ENCODE measurements at places on chromosomes 7 and 10. TPM values are rescaled to one million over a fixed set of nuclear protein-coding genes. Genes with fewer than 3 reads are reported as not detected.

GRCh38 chr7:102286237-102287110 is at the start of gene SH2B2:
TSS of gene SH2B2 (plus strand) at chr7:102286868. CDS start at chr7:102300551, 13,683 bp downstream.
- peak; percentile 44 for DNase-seq

- no peak for DNase-seq
These were observed 64.2 kb downstream of the TRIL start for GRCh38 chr7:28893888-28894287.

GRCh38 chr7:143050931-143051330 is 1.2 kb upstream of the OR6V1 start:
- no peak for DNase-seq

POM121 gene
- total RNA-seq, result 3.3 TPM

NUPR2 gene
- not detected for total RNA-seq

CCDC186 gene
- total RNA-seq, result 13.7 TPM

GRCh38 chr10:2851566-2851965 is 215.8 kb upstream of the PFKP start:
- DNase-seq, result no peak

DNA sequence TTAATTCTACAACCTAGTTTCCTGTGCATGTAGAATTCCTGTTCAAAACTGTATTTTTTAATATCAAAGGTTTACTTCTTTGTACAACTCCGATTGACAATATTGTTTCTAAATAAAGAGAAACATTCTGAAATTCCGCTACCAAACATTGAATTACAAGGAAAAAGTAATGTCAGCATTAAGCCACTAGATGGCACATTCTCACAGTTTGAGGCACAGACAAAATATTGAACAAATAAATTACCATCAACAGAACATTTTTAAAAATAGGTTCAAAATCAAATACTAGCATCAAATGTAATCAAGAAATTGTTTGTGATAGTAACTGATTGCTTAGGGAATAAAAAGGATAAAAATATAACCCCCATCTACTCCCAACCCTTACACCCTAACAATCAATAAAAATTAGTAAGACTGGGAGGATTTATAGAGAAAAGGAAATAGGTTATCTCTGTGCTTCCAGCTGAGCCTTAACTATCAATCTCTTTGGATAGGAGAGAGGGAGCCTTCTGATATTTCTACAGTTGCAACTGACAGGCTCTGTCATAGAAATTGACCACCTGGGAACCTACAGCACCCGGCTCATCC is 86.6 kb upstream of the C7orf33 start:
- DNase-seq, result peak; percentile 40

TASOR2 gene
- 53.6 TPM for total RNA-seq

CD36 gene
- total RNA-seq, result 157 TPM

COL26A1 gene
- under 0.01 TPM for total RNA-seq

- peak; percentile 66 for DNase-seq
These were observed 12.4 kb downstream of the CALY start for GRCh38 chr10:133324198-133324792.

PALS2 gene
- 7.0 TPM for total RNA-seq

GRCh38 chr7:22390516-22390915 is 33.6 kb upstream of the RAPGEF5 start:
- peak; percentile 11 for DNase-seq

SPDYE16 gene
- total RNA-seq, result not detected

ADRB1 gene
- total RNA-seq, result 54.4 TPM

GRCh38 chr7:74190259-74190658 is 16.1 kb downstream of the EIF4H start:
- DNase-seq, result no peak

GRCh38 chr7:129803546-129804081 is 149.1 kb downstream of the UBE2H start:
- no peak for DNase-seq

SLC26A4 gene
- 6.5 TPM for total RNA-seq

- no peak for DNase-seq
These were observed 82.9 kb upstream of the ANLN start for GRCh38 chr7:36306722-36307121.

HOXA1 gene
- 0.40 TPM for total RNA-seq

GRCh38 chr7:74012842-74013249 is 15.1 kb upstream of the ELN start:
- no peak for DNase-seq

DNA sequence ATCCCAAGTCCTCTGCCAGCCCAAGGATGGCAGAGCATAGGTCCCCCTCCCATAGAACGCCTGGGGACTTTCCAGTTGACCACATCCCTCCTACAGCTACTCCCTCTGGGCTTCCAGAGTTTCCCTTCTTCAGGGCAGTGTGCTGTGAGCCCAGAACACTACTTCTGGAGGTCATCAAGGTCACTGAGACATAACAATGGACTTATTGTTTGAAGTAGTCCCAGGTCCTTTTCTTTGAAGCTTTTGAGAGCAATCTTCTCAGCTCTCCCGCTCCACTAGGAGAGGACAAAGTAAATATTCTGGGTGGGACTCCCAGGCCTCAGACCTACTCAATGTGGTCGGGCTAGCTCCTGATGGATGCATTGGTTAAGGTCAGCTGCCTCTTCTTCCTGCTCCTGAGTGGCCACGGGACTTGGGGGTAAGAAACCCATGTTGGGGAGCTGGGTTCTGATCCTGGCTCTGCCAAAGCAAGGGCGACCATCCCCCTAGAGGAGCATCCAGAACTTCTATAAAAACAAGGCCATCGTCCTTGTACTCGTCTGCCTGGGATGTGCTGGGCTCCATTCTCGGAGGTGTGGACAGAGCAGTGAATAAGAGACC is 83.5 kb upstream of the DDC start:
- DNase-seq, result no peak

DNA sequence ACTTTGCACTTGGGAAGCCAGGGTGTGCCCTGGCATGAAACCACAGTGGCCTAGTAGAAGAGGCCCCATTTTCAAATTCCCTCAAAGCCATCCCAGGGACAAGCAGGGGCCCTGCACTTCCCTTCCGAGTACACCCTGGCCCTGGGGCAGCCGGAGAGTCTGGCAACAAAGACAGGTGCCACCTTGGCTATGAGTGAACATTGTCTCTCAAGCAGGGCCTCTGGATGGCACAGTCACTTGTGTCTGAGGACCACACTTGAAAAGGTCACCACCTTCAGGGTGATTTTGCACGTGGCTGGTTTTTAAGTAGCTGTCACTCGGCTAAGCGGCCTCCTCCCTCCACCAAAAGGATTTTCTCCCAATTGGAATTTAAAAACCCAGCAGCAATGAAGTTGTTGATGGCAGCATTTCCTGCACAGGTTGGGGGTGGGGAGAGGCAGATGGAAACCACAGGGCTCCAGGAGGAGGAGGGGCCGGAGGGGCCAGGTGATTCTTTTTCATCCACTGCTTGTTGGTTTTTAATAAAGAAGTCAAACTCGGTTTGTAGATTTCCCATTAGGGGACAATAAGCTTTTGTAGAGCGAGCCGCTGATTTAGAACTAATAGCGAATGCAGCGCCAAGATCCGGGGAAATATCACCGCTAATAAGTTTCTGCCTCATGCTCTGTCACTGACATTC is 33.9 kb downstream of the C10orf105 start:
- DNase-seq, result no peak

DNA sequence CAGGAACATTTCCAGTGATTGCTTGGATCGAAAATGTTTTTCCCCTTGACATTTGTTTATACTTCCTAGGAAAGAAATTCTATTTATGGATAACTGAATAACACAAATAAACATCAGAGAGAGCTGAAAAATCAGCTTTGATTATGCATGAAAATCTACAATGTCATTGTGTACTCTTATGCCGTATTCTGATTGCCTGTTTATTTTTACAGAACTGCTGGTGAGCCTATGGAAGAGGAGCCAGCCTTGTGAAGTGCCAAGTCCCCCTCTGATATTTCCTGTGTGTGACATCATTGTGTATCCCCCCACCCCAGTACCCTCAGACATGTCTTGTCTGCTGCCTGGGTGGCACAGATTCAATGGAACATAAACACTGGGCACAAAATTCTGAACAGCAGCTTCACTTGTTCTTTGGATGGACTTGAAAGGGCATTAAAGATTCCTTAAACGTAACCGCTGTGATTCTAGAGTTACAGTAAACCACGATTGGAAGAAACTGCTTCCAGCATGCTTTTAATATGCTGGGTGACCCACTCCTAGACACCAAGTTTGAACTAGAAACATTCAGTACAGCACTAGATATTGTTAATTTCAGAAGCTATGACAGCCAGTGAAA is 121.5 kb downstream of the TWIST1 start:
- no peak for DNase-seq

All from lung microvascular endothelial cell (primary cell).